ENCODE measurements at places on chromosomes 13 and 19. TPM values are rescaled to one million over a fixed set of nuclear protein-coding genes. Genes with fewer than 3 reads are reported as not detected.

CYP2A7 gene
- polyA plus RNA-seq = 0.04 TPM

SMIM44 gene
- polyA plus RNA-seq = 1.6 TPM

- no peaks in the 10 kb centered on the region for H3K36me3 ChIP-seq
- H3K27ac ChIP-seq = no peak overlapping the region
- DNase-seq = no peak
- no peaks in the 10 kb centered on the region for H3K4me1 ChIP-seq
Measured at GRCh38 chr19:33875071-33875470, 78.4 kb downstream of the KCTD15 start.

- H3K4me1 ChIP-seq = no peaks in the 10 kb centered on the region
- no peak overlapping the region for H3K27ac ChIP-seq
- H3K27me3 ChIP-seq = no peaks in the 10 kb centered on the region
- H3K36me3 ChIP-seq = peaks cover 2% of the 10 kb centered on the region
Measured at GRCh38 chr19:8552810-8553209, 24.4 kb downstream of the MYO1F start.

DNA sequence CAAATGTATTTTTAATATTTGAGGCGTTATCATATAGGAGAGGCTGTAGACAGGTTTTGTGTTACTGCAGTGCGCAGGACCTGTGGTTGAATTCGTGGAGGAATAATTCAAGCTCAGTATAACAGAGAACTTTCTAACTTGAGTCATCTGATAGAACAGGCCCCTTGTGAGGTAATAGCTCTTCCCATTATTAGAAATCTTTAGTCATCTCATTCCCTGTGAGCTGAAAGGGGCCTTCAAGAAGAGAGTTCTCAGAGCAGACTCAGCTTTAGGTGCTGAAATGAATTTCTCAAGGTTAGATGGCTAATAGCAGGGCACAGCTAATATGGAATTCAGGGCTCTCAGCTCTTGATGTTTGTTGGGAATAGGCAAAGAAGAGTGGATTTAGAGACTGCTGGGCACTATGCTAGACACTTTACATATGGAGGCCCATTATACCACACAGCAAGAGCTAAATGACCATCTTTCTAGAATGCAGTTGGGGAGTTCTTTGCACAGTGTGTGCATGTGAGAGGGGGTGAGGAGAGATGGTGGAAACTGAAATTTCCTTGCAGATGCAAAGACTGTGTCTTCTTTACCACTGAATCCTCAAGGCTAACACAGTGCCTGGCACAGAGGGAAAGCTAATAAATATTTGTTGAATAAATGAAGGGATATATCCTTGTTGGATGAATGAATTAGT lies 89.5 kb downstream of the DGKH start:
- H3K4me3 ChIP-seq = no peak overlapping the region
- no peak overlapping the region for H3K27ac ChIP-seq
- no peak for DNase-seq
- H3K36me3 ChIP-seq = peaks cover 4% of the 10 kb centered on the region
- no peaks in the 10 kb centered on the region for H3K4me1 ChIP-seq

DNA sequence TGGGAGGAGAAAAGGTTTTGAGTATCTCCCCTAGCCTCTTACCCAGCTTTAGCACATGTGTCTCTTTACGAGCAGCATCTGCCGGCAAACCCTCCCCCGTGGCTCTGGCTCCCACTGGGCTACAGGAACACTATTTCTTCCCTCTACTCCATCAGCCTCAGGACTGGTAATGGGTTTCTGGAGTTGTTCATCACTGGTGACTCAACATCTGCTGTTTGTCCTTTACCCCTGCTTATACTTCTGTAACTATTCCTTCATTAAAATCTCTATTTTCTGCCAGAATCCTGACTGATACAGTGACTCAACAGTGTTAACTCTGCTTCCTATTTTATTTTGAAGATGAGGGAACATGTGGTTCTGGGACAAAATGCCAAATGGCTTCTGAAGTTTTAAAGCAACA lies 437.3 kb upstream of the HTR2A start:
- H3K36me3 ChIP-seq = no peaks in the 10 kb centered on the region
- DNase-seq = no peak
- no peaks in the 10 kb centered on the region for H3K4me1 ChIP-seq
- no peaks in the 10 kb centered on the region for H3K27me3 ChIP-seq
- no peak overlapping the region for H3K4me3 ChIP-seq

NLRP12 gene
- polyA plus RNA-seq = 0.03 TPM

BRSK1 gene
- 9.7 TPM for polyA plus RNA-seq

DNA sequence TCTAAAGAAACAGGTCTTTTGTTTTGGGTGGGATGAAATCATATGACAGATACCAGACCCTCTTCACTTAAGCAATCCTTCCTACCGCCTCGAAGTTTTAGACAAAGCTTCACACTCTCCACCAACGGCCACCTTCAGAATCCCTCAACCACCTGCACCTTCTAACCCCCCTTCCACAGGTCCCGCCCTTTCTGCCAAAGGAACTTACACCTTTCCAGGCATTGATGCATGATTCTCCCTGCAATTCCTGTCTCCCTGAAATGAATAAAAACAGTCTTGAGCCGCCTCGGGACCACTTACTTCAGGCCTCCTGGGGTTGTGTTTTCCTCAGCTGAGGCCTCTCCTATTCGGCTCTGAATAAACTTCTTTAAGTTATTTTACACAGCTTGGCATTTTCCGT lies 859 bp downstream of the ZNF433 start:
- no peaks in the 10 kb centered on the region for H3K36me3 ChIP-seq
- H3K27ac ChIP-seq = no peak overlapping the region
- H3K4me3 ChIP-seq = peak overlapping the region; percentile 78
- no peaks in the 10 kb centered on the region for H3K27me3 ChIP-seq
- DNase-seq = peak; percentile 26

GPR12 gene
- polyA plus RNA-seq = 0.97 TPM

All from large intestine (tissue), 12 donors.